ENCODE measurements at places on chromosomes 11 and 22.

DNA sequence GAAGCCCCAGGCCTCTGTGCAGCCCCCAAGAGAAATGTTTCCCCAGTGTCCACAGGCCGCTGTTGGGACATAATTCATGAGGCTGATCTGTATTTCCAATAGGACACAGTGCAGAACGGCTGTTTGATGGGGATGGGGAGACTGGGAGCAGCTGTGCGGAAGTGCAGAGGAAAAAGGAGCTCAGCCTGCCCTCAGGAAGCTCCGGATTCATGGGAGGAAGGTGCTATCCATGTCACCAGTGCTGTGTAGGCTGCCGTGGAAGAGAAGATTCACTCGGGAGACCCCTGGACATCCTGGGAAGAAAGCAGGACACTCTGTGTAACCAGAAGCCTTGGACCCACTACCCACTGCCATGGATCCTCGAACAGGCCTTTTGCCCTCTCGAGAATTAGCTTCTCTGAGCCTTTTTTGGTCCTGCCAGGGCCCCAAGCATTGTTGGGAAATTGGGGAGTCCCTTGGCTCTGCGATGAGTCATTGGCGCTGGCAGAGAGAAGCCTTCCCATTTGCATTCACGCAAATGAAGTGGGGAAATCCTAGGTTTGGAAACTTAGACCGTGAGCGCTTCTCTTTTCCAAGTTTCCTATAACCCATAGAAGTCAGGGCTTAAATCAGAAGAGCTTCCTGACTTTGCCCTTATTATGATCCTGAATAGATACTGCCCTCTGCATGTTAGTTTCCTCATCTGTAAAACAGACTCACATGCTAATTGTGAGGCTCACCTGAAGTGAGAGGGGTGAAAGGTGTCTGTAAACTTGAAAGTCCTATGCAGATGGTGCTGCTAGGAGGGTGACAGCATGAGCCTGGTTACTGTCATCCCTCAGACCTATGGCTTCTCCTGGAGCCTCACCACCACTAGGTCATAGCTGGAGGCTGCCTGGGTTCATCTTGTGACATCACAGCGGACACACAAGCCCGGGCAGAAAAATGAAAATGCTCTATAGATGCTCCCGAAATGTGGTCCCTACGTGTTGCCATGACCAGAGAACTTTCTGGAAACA is 229.2 kb upstream of the B3GAT1 start:
- no peak for DNase-seq

- DNase-seq = no peak
Observed at GRCh38 chr11:105915021-105915420, 107.0 kb downstream of the MSANTD4 start.

GRCh38 chr11:127632976-127633680 is 632.6 kb upstream of the KIRREL3 start:
- DNase-seq = no peak

- DNase-seq = no peak
Observed at GRCh38 chr22:28137036-28137435, 218.0 kb upstream of the PITPNB start.

DNA sequence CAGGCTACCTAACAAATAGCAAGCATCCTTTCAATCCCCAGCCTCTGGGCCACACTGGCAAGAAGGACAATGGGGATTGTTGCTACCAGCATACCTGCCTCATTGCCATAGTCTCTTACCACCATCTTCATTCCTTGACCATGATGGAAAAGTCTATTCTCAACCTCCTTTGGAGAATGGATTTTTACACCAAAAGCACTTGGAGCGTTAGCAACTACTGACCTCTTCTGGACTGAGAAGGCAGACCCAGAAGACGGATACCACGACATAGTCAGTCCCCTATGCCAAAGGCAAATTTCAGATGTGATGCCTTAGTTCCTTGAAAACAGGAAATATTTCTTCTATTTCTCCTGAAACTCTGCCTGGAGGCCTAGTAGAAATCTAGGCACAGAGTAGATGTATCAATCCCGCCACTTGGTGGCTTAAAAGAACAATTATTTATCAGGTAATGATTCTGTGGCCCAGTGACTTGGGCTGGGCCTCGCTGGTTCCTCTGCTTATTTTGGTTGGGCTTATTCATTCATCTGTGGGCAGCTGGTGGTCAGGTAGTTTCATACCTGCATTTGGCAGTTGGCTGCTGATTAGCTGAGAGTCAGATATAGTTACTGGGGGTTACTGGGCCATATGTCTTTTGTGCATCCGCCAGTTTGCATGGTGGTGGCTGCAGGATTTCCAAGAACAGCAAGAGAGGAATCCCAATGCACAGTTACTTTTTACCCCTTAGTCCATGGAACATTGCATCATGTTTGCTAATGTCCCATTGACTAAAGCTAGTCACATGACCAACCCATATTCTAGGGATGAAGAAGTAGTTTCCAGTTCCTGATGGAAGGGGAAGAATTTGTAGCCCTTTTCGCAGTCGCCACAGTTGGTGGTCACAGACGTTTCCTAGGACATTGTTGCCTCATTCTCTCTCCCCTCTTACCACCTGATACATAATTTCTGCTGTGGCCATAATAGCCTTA is 75.2 kb downstream of the DHCR7 start:
- DNase-seq = peak; percentile 47

DNA sequence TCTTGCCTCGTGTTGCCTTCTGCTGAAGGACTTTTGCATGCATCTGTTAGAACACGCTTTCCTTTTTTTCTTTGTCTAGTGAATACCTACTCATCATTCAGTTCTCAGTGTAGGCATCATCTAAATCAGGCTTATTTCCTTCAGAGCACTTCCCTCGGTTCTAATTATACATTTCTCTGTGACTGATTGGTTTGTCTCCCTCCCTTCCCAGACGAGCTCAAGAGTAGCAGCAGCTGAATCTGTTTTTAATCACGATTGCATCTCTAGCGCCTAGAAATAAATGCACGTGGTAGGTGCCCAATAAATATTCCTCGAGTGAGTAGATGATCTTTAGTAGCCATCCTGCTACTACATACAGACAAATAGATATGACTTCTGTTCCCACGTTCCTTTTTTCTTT is 6.3 kb downstream of the CEP164 start:
- no peak for DNase-seq

DNA sequence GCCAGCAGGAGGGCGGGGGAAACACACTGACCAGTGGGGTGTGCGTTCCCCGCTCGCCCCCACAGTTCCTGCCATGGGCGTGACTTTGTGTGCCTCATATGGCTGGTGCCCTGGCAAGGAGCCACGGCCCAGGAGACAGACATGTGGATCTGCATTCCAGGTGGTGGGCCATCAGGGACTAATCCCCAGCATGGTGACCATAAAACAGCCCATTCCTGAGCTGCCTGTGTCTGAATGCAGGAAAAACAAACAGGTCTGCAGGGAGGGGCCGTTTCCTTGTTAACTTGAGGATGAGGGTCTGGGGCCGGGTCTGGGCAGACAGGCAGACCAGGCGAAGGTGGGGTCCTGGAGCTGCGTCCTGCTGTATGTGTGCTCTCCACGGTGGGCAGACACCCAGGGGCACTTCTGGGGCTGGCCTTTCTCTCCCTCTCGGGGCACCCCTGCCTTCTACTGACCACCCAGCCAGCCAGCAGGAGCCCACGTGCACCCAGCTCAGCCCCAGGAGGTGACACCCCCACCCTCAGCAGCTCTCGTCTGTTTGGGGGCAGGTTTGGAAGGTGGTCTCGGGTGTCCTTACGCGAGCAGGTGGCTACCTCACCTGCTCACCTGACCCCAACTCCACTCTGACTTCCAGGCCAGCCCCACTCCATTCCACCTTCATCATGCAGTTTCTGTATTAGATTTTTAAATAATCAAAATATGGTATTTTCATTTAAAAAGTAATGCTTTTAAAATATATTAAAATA is 120.3 kb downstream of the KCNQ1OT1 start:
- no peak for DNase-seq

DNA sequence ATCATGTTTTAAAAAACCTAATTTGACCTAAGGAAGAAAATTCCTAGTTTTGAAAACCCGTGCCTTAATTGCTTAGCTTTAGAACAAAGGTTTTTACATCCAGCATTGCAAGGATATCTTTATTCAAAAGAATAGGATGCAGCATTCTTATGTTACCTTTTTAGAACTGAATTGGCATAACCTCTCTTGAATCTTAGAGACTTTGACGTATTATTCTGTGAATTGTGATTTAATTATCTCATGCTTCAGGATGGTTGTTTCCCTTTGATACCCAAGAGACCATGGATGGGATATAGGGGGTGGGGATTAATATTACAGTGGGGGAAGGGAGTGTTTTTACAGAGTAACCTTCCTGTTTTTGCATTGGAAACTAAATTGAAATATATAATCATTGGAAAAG is 49.4 kb downstream of the ARHGEF12 start:
- DNase-seq = no peak

- no peak for DNase-seq
Observed at GRCh38 chr11:1330473-1330872, 21.0 kb upstream of the TOLLIP start.

DNA sequence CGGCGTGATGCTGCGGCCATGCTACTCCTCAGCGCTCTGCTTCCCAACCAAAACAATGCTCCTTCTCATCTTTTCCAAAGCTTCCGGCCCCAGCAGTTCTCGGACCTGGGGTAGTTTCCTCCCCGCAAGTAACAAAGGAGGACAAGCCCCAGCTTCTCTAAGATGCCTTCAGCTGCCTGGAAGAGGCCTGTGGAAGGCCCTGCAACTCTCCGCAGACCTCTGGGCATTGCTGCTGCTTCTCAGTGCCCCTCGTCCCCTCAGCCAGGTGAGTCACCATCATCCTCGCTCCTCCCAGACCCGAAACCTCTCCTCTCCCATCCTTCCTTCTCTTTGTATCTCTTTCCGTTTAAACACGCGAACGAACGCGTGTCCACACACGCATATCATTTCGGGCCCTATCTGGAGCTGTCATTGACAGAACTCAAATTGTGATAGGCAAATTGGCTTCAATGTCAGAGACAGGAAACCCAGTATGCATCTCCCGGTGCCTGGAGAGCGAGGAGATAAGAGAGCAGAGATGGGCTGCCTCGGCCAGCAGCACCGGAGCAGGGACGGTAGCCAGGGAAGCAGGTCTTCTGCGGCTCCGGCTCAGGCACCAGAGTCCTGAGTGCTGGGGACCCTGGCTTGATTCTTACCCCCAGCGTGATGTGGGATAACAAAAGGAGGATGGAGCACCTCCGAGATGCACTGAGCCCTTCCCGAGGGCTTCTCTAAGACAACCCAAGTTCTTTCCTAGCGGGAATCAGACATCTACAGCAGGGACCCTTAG is 22.0 kb upstream of the JAM3 start:
- DNase-seq = no peak

GRCh38 chr11:67345247-67345919 is 8.0 kb downstream of the POLD4 start:
- no peak for DNase-seq

GRCh38 chr11:133249530-133249929 is 282.8 kb downstream of the OPCML start:
- DNase-seq = no peak

GRCh38 chr11:125079151-125079877 is 16.2 kb downstream of the SLC37A2 start:
- no peak for DNase-seq

- no peak for DNase-seq
Observed at GRCh38 chr22:30114361-30114760, 34.1 kb downstream of the HORMAD2 start.

- DNase-seq = no peak
Observed at GRCh38 chr22:23058481-23059283, 11.6 kb upstream of the GNAZ start.

- no peak for DNase-seq
Observed at GRCh38 chr11:15519124-15519791, 404.5 kb downstream of the INSC start.

DNA sequence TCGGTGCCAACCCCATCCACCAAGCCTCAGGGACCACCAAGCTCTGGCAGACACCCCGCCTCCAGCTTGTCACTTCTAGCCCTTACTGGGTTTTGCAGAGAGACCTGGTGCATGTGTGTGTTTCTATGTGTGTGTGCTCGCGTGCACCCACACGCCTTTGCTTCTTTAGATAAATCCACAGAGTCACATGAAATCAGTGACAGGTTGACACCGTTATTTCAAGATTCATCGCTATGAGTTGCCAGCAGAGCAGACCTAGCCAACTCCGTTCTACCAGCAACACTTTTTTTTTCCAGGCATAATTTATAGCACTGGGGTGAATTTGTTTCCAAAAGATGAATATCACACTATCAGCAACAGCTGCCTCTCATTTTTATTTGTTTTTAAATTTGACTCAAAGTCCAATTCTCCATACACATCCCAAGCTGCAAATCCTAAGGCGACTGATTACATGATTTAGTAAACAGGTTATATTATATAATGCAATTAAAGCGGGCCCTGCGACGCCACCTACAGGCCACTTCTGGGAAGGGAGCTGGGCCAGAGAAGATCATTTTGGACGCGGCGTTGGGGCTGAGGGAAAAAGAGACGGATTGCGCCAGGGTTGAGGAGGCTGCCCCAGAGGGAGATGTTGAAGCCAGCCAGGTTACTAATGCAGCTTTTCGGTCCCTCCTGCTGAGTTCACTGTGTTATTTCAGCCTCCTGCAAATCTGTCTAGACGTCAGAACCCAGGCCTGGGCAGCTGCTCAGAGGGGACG is 150.5 kb downstream of the FEZ1 start:
- peak; percentile 8 for DNase-seq

DNA sequence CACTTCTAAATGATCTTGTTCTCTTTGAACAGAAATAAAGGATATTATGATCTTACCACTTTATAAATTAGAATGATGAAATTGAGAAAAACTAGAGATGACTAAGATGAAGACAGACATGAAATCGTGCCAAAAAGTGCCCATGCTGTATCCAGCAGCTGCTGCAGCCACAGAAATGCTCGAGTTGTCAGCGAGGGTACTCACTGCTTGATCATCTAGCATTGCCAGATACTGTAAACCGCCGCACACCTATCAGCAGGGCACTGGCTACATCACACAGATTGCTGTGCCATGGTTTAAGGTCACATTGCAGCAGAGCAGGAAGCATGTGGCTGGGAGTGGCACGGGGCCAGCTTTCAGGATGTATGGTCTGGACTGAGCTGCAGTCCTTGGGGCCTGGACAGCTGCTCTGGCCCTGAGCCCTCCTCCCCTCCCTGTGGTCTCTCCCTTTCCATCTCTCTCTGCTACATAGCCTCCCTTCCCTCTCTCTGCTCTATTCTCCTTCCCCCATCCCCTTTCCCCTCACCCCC is 51.0 kb upstream of the SEPTIN5 start:
- peak; percentile 61 for DNase-seq

GRCh38 chr11:19366992-19367709 is 126.4 kb upstream of the E2F8 start:
- DNase-seq = no peak

DNA sequence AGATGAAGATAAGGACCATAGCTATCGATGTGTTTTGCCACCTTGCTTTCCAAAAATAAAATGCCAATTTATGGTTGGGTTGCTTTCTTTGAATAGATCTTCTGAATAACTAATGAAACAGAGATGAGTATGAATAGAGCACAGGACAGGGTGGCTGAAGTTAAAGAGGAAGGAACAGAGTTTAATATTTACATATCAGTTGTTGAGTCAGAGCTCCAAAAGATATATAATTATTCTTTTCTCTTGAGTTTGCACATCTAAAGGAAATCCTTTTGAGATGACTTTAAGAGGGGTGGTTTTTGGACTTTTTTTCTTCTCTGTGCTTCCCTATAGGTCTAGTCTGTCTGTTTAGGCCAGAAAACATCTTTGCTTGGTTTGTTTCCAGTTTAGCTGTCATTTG is 115.2 kb downstream of the DDX10 start:
- no peak for DNase-seq

Data from NCI-H524 (cell line).